ENCODE measurements at places on chromosomes 5 and 9. TPM values are rescaled to one million over a fixed set of nuclear protein-coding genes. Genes with fewer than 3 reads are reported as not detected.

TMEM252 gene
- not detected for total RNA-seq

ARID3C gene
- total RNA-seq, result not detected

DNM1 gene
- 108 TPM for total RNA-seq

SIT1 gene
- total RNA-seq, result not detected
